ENCODE measurements at places on chromosomes 3 and 15. TPM values are rescaled to one million over a fixed set of nuclear protein-coding genes. Genes with fewer than 3 reads are reported as not detected.

Gene CCRL2
- total RNA-seq, result not detected

Gene LARP6
- 14.7 TPM for total RNA-seq

Gene EXD1
- total RNA-seq, result 0.37 TPM

Gene CCR2
- total RNA-seq, result not detected

Gene TIMP4
- total RNA-seq, result 4.8 TPM

Gene NPAP1
- 0.11 TPM for total RNA-seq

Gene RYR3
- total RNA-seq, result 1.4 TPM

Gene TM4SF1
- 0.90 TPM for total RNA-seq

Gene IL12A
- total RNA-seq, result 0.69 TPM

Gene TRH
- total RNA-seq, result 0.16 TPM

Gene CCDC14
- 67.0 TPM for total RNA-seq

Gene PFN2
- total RNA-seq, result 174 TPM

Gene SLC6A11
- total RNA-seq, result 1.5 TPM

- peak overlapping the region; percentile 74 for H3K27ac ChIP-seq
- no peaks in the 10 kb centered on the region for H3K27me3 ChIP-seq
- H3K4me1 ChIP-seq, result peaks cover 31% of the 10 kb centered on the region
These were observed 104.3 kb downstream of the OXNAD1 start for GRCh38 chr3:16369276-16369675.

- H3K4me1 ChIP-seq, result peaks cover 29% of the 10 kb centered on the region
- H3K27me3 ChIP-seq, result no peaks in the 10 kb centered on the region
- H3K36me3 ChIP-seq, result 0 out of 2 replicates have a peak, but pooled peaks cover 3% of the 10 kb centered on the region
- H3K27ac ChIP-seq, result peak overlapping the region; percentile 37
- no peak for DNase-seq
- H3K4me3 ChIP-seq, result no peak overlapping the region
These were observed 72.5 kb upstream of the TSC22D2 start for GRCh38 chr3:150335631-150336030.

- peak overlapping the region; percentile 62 for H3K27ac ChIP-seq
- H3K27me3 ChIP-seq, result no peaks in the 10 kb centered on the region
- peaks cover 92% of the 10 kb centered on the region for H3K4me1 ChIP-seq
- H3K4me3 ChIP-seq, result no peak overlapping the region
These were observed 43.1 kb downstream of the IGF2BP2 start for GRCh38 chr3:185781759-185782158.

DNA sequence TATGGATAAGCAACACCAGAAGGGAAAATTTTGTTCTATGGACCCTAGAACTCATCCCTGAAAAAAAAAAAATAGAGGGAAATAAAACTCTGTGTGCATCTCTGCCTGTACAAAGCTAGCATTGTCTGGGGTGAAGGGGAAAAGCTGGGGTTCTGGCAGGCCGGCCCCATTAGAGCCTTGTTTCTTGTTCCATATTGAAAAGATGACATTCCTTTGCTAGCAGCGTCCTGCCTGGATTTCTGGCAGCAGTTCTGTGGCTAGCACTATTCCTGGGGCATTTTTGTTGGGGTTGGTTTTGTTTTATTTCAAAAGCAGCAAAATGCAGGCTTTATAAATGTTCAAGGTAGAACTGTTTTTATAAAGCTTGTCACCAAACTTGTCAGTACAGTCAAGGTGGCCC, 45.2 kb downstream of the RARB start:
- H3K27ac ChIP-seq, result no peak overlapping the region
- H3K27me3 ChIP-seq, result no peaks in the 10 kb centered on the region
- H3K36me3 ChIP-seq, result no peaks in the 10 kb centered on the region

DNA sequence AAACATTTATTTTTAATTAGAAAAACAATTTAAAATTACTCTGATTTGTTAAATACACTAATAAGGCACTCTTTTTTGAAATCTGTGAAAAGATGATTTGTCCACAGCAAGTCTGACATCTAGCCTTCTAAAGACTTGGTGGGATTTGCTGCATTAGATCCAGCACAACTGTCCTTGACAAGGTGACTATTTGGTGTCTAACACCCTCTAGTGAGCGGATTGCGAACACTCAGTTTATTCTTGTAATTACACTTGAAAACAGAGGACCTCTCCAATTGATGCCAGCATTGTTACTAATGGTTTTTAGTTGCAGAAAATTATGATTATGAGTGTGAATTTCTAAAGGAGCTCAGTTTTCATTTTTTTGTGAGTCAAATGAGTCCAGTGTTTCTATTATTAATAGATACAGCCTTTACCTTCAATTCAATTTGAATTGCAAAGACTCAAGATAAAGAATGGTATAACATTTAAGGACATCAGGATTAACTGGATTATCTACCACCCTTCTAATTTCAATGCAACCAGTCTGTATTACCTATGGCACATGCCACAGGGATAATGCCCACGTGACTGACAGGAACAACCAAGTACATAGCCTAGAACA, 29.7 kb upstream of the STRIT1 start:
- H3K27me3 ChIP-seq, result no peaks in the 10 kb centered on the region
- H3K4me3 ChIP-seq, result no peak overlapping the region
- DNase-seq, result peak; percentile 27
- H3K4me1 ChIP-seq, result peaks cover 30% of the 10 kb centered on the region
- no peak overlapping the region for H3K27ac ChIP-seq
- H3K36me3 ChIP-seq, result no peaks in the 10 kb centered on the region

GRCh38 chr15:97875025-97875512, 85.4 kb upstream of the ARRDC4 start:
- H3K4me3 ChIP-seq, result peak overlapping the region; percentile 64
- no peaks in the 10 kb centered on the region for H3K4me1 ChIP-seq
- peaks cover 8% of the 10 kb centered on the region for H3K27me3 ChIP-seq
- DNase-seq, result no peak
- no peaks in the 10 kb centered on the region for H3K36me3 ChIP-seq

GRCh38 chr3:139718415-139718814, 40.6 kb upstream of the NMNAT3 start:
- no peaks in the 10 kb centered on the region for H3K27me3 ChIP-seq
- no peak overlapping the region for H3K27ac ChIP-seq
- peak; percentile 60 for DNase-seq
- no peaks in the 10 kb centered on the region for H3K36me3 ChIP-seq
- peaks cover 31% of the 10 kb centered on the region for H3K4me1 ChIP-seq

GRCh38 chr15:29676961-29677402, 145.3 kb downstream of the TJP1 start:
- H3K36me3 ChIP-seq, result no peaks in the 10 kb centered on the region
- no peaks in the 10 kb centered on the region for H3K27me3 ChIP-seq
- peaks cover 21% of the 10 kb centered on the region for H3K4me1 ChIP-seq
- DNase-seq, result no peak

GRCh38 chr15:90364251-90364650, 12.2 kb downstream of the ZNF774 start:
- H3K27ac ChIP-seq, result no peak overlapping the region
- DNase-seq, result no peak
- H3K4me1 ChIP-seq, result peaks cover 18% of the 10 kb centered on the region

DNA sequence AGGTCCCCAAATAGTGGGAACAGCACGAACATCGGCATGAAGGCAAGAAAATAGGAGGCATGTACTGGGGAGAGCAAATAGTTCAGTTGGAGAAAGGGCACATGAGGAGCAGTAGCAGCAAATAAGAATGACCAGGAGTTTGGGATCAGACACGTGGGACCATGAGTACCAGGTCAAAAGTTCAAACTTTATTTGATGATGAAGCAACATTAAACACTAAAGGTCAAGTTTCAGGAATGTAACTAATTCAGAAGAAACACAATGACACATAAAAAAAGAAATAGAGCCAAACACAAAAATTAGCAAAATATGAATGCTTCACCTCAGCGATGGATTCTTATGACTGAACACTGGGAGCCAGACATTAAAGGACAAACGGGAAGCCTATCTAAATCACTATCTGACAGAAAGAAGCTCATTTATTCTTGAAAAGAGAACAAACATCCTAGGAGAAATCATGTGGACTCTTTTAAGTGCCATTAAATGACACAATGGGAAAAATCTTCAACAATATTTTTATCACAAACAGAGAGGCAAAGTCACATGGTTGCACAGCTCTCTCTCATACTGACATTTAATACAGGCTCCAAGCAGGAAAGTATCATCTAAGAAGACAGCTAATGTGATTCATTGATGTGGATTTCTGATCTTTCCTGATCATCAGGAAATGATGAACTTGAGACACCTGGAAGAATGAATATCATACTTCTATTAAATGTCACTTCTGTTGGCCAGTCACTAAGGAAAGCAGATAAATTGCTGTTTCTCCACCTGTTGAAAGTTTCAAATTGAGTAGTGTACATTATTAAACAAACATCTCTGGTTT, 216.9 kb upstream of the THBS1 start:
- H3K27ac ChIP-seq, result no peak overlapping the region
- H3K4me3 ChIP-seq, result no peak overlapping the region
- peaks cover 3% of the 10 kb centered on the region for H3K4me1 ChIP-seq
- no peaks in the 10 kb centered on the region for H3K27me3 ChIP-seq

- H3K36me3 ChIP-seq, result peaks cover 2% of the 10 kb centered on the region
- H3K4me3 ChIP-seq, result no peak overlapping the region
- no peaks in the 10 kb centered on the region for H3K27me3 ChIP-seq
- H3K27ac ChIP-seq, result peak overlapping the region; percentile 92
- peaks cover 81% of the 10 kb centered on the region for H3K4me1 ChIP-seq
These were observed 97.0 kb downstream of the IGF2BP2 start for GRCh38 chr3:185727873-185728272.

DNA sequence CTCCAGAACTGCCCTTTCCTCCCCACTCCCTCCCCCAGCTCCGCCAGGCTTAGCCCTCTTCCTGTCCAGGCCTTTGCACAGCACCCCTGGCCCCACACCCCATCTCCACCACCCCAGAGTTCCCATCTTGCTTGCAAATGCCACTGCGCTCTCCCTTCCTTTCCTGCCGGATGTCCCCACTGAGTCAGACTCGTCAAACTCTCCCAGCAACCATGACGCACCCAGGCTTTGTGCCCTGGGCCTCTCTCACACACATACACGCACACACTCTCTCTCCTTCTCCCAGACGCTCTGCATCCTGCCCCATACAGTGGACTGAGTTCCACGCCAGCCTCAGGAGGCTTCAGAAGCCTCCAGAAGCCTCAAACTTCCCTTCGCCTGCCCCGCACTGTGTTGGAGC, 2.8 kb upstream of the CCDC9B start:
- H3K4me3 ChIP-seq, result no peak overlapping the region
- no peak for DNase-seq
- no peaks in the 10 kb centered on the region for H3K36me3 ChIP-seq
- peaks cover 19% of the 10 kb centered on the region for H3K4me1 ChIP-seq

- H3K27me3 ChIP-seq, result no peaks in the 10 kb centered on the region
- peaks cover 34% of the 10 kb centered on the region for H3K4me1 ChIP-seq
- peaks cover 10% of the 10 kb centered on the region for H3K36me3 ChIP-seq
- no peak overlapping the region for H3K27ac ChIP-seq
- no peak for DNase-seq
- H3K4me3 ChIP-seq, result no peak overlapping the region
These were observed 321.0 kb upstream of the TGFBR2 start for GRCh38 chr3:30285188-30286006.

DNA sequence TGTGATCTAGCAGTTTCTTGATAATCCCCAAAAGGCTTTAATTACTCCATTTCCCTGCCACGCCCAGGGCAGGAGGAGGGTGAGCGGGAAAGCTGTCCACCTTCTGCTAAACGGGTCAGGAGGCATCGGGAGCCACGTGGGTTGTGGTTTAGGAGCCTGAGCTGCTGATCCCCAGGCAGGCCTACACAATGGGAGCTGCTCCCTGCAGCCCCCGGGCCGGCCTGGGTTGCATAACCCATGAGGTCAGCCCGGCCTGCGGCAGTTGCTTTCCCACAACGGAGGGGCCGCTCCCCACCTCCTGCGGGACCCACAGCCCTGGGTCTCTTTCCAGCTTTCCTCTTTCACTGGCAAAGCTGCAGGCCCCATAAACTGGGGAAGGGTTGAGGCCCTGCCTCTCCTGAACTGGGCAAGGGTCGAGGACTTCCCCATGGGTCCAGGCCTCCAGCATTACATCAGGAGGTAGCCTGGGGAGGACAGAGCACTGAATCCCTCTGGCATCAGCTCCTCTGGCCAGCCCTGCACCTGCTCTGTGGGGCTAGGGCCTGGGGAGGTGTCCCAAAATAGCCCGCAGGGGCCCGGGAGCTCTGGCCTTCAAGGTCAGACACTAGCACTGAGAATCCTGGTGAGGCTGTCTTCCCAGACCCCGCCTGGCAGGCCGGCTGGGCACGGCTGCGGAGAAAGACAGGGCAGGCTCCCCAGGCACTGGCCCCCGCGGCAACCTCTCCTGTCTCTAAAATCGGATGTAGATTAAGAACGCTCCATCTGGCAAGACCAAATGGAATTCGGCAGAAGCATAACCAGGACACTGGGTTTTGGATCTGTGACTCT, 47.3 kb downstream of the ZDHHC19 start:
- H3K4me3 ChIP-seq, result no peak overlapping the region
- no peak overlapping the region for H3K27ac ChIP-seq
- H3K36me3 ChIP-seq, result no peaks in the 10 kb centered on the region
- no peak for DNase-seq

GRCh38 chr15:49103002-49103401, 52.4 kb downstream of the COPS2 start:
- H3K36me3 ChIP-seq, result no peaks in the 10 kb centered on the region
- H3K27me3 ChIP-seq, result no peaks in the 10 kb centered on the region
- H3K4me3 ChIP-seq, result no peak overlapping the region
- no peaks in the 10 kb centered on the region for H3K4me1 ChIP-seq

- peaks cover 10% of the 10 kb centered on the region for H3K27me3 ChIP-seq
- H3K4me1 ChIP-seq, result no peaks in the 10 kb centered on the region
- H3K27ac ChIP-seq, result no peak overlapping the region
- no peak overlapping the region for H3K4me3 ChIP-seq
These were observed 338.3 kb upstream of the ZNF385D start for GRCh38 chr3:22089284-22089683.

All from WTC11 (cell line).